Activated naive CD8-positive, alpha-beta T cell treated with anti-CD3 and anti-CD28 coated beads for 36 hours (primary cell): ENCODE measurements at places on chromosomes 7 and 10.

- H3K4me1 ChIP-seq = no peaks in the 10 kb centered on the region
- H3K27me3 ChIP-seq = peaks cover 3% of the 10 kb centered on the region
- H3K36me3 ChIP-seq = no peaks in the 10 kb centered on the region
- no peak overlapping the region for H3K4me3 ChIP-seq
- no peak for DNase-seq
Observed at GRCh38 chr10:128867210-128867609, 599.8 kb upstream of the MGMT start.

- no peaks in the 10 kb centered on the region for H3K4me1 ChIP-seq
- H3K27me3 ChIP-seq = no peaks in the 10 kb centered on the region
- H3K4me3 ChIP-seq = no peak overlapping the region
Observed at GRCh38 chr7:17103170-17103569, 195.3 kb upstream of the AHR start.

DNA sequence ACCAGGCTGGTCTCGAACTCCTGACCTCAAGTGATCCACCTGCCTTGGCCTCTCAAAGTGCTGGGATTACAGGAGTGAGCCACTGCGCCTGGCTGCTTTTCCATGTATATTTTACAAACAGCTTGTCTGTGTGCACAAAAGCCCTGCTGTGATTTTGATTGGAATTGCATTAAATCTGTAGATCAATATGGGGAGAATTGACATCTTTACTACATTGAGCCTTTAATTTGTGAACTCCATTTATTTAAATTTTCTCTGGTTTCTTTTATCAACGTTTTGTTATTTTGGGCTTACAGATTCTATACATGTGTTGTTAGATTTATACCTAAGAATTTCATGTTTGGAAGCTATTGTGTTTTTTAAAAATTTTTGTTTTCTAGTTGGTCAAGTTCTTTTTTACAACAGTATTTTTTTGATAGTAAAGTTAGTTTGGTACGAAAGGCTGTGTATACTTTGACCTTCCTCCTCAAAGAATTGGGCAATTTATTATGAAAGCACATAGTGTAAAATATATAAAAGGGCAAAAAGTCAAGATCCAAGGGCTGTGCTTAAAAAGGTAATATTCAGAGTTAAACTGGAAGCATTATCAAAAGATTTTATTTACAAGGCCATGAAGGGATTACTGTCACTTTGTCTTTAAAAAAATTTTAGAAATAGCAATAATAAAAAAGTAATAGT lies 92.8 kb downstream of the STK31 start:
- no peak overlapping the region for H3K4me3 ChIP-seq
- H3K36me3 ChIP-seq = no peaks in the 10 kb centered on the region
- DNase-seq = no peak
- no peak overlapping the region for H3K27ac ChIP-seq
- H3K4me1 ChIP-seq = no peaks in the 10 kb centered on the region

GRCh38 chr10:51915031-51915542 lies 215.7 kb upstream of the CSTF2T start:
- peaks cover 5% of the 10 kb centered on the region for H3K27me3 ChIP-seq
- no peak overlapping the region for H3K4me3 ChIP-seq
- no peaks in the 10 kb centered on the region for H3K36me3 ChIP-seq
- no peaks in the 10 kb centered on the region for H3K4me1 ChIP-seq
- no peak for DNase-seq

- H3K36me3 ChIP-seq = no peaks in the 10 kb centered on the region
- no peak overlapping the region for H3K4me3 ChIP-seq
- no peaks in the 10 kb centered on the region for H3K4me1 ChIP-seq
- no peak for DNase-seq
- H3K27ac ChIP-seq = no peak overlapping the region
- H3K27me3 ChIP-seq = no peaks in the 10 kb centered on the region
Observed at GRCh38 chr7:18680576-18680975, 185.0 kb downstream of the HDAC9 start.

- no peak overlapping the region for H3K27ac ChIP-seq
- no peak overlapping the region for H3K4me3 ChIP-seq
- no peaks in the 10 kb centered on the region for H3K27me3 ChIP-seq
- no peaks in the 10 kb centered on the region for H3K36me3 ChIP-seq
Observed at GRCh38 chr7:85851571-85852193, 664.8 kb upstream of the SEMA3D start.

DNA sequence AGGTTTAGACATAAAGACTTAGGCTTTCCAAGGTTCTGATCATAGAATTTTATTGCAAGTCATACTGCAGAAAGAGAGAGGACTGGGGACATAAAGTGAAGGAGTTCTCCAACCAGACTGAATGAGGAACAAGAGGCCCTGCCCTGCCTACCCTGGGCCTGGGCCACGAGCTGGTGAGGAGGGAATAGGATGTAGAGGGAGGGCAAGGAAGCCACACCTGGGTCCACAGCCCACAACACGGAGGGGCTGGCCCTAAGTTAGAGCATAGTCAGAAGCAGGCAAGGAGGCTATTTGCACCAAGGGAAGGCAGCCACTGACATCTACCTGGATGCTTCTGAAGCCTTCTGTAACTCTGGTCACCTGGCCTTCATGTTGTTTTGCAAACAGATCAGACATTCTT lies 82.2 kb upstream of the CXCL12 start:
- DNase-seq = no peak
- H3K27ac ChIP-seq = no peak overlapping the region
- no peak overlapping the region for H3K4me3 ChIP-seq
- H3K4me1 ChIP-seq = no peaks in the 10 kb centered on the region

- peaks cover 2% of the 10 kb centered on the region for H3K36me3 ChIP-seq
- H3K4me3 ChIP-seq = no peak overlapping the region
- no peak for DNase-seq
- peaks cover 12% of the 10 kb centered on the region for H3K4me1 ChIP-seq
- H3K27me3 ChIP-seq = peaks cover 42% of the 10 kb centered on the region
- no peak overlapping the region for H3K27ac ChIP-seq
Observed at GRCh38 chr10:89156161-89156835, 50.8 kb downstream of the CH25H start.

DNA sequence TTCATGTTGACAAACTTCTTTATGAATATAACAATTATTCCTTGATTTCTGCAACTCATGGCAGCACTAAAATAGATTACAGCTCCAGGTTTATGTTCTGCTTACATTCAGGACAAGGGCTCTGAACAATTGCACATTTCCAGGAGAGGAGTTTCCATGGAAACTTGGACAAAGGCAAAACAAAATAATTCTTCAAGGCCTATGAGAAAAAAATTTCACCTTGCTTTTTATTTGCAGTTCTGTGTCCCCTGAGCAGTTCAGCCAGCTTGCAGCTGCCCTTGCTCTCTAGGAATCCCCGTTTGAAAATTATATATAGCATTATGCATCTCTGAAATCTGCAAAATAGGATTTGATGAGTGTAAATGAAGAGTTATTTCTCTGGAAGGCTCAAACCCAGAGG lies 71.7 kb downstream of the ARL4A start:
- H3K27me3 ChIP-seq = peaks cover 4% of the 10 kb centered on the region
- no peak overlapping the region for H3K4me3 ChIP-seq
- H3K4me1 ChIP-seq = no peaks in the 10 kb centered on the region
- DNase-seq = no peak
- no peak overlapping the region for H3K27ac ChIP-seq
- peaks cover 3% of the 10 kb centered on the region for H3K36me3 ChIP-seq
